Osteoblast (primary cell): ENCODE measurements at places on chromosomes 16 and 17.

DNA sequence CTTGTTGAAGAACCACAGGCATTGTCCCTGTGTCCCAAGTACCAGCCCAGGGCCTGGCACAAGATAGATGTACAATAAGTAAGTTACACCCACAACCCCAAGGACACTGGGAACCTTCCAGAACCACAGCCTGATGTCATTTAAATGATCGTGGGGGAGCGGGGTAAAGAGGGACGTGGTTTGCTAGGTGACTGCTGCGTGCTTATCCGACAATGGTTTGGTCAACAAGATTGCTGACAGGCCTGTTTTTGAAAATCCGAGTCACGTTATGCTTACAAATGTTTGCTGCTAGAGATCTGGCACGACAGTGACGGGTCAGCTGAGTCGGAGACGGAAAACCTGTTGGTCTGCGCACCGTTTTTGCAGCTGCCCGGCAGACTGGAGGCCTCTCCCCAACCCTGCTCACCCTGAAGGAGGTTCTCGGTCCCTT, 22.8 kb downstream of the COTL1 start:
- DNase-seq = no peak

- DNase-seq = peak; percentile 91
Observed at GRCh38 chr17:489758-490329, 137.2 kb upstream of the RPH3AL start.

DNA sequence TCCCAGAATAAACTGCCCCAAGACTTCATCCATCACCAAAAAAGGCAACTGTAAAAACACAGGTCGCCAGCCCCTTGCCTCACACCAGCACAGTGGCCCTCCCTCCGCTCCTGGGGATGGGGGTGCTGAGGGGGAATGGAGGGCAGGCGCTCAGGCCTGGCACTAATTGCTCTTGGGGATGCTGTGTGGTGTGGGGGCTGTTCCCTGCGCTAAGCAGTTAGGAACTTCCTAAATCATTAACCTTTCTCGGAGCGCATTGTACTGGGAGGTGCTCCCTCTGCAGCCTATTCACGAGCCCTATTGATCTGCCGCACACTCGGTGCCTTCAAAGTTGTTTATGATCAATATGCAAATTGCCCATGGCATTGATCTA, 199.9 kb downstream of the ZFHX3 start:
- DNase-seq = no peak

GRCh38 chr17:39595928-39596510, 11.7 kb downstream of the NEUROD2 start:
- DNase-seq = peak; percentile 68

GRCh38 chr16:47571049-47571448, 109.9 kb downstream of the PHKB start:
- DNase-seq = no peak

DNA sequence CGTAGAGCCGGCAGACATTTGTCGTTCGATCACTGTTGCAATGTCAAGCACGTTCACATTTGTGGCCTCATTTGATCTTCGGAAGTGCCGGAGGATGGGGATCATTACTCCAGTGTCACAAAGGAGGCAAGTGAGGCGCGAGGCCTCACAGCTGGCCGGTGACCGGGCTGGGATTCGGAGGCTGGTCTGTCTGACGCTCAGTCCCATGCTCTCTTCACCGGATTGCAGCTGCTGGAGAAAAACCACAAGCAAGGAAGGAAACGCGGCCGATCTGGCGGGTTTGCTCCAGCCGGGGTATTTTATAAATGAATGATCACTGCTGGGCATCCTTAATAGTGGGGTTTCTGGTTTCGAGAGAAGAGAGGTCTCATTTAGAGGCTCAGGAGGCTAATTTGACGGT, 127.8 kb downstream of the OR1D5 start:
- peak; percentile 26 for DNase-seq

GRCh38 chr17:57862694-57863667, 13.1 kb upstream of the MRPS23 start:
- DNase-seq = peak; percentile 41

DNA sequence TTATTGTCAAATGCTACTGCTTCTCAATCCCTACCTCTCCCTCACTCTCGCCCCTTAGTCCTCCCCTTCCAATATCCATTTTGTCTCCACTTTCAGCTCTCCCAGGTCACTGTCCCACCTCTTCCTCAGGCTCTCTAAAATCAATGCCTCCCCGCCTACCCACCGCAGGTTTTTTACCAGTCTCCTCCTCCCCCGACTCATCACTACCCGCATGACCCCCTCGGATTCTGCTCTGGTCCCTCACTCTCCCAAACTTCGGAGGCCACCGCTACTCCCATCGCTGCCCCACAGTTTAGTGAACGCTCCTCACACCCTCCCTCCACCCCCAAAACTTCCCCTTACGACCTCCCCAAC, 513 bp downstream of the CRLF3 start:
- peak; percentile 89 for DNase-seq

GRCh38 chr16:4115209-4115948, 863 bp downstream of the ADCY9 start:
- peak; percentile 99 for DNase-seq

GRCh38 chr17:74603037-74603635, 11.1 kb upstream of the CD300LD start:
- no peak for DNase-seq
